ENCODE measurements at places on chromosomes 13 and 19.

GRCh38 chr19:46731007-46731501 lies 14.1 kb upstream of the PRKD2 start:
- no peak for DNase-seq

DNA sequence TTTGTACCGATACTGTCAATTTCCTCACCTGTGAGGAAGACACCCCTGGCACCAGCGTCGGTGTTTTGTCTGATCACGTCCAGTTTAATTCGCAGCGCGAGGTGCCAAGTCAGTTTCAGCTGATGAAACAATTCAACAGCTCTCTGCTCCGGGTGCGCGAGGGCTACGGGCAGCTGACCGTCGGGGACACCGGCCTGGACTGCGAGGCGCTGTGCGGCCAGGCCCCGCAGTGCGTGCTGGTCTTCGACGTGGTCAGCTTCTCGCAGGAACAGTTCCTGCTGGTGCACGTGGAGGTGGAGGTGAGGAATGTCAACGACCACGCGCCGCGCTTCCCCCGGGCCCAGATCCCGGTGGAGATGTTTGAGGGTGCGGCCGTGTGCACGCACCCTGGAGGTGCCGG lies 171.5 kb downstream of the OLFM4 start:
- no peak for DNase-seq

GRCh38 chr13:112638919-112639318 lies 50.9 kb upstream of the ATP11A start:
- DNase-seq, result no peak

GRCh38 chr19:47005873-47006272 lies 13.8 kb upstream of the NPAS1 start:
- DNase-seq, result no peak

DNA sequence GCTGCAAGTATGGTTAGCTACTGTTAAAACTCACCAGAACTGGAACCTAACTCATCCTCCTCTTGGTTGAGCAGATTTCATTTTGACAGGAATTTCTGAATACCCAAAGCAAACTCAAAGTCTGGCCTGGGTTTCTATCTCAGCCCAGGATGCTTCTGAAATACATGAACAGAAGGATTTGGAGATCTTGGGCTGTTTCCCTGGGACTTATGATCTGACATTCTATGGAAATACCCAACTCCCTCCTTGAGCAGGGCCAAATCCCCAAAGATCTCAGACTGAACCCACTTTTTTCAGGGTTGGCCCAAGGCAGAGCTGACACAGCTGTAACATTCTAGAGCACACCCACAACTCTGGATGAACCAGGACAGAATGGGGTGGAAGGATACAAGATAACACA lies 1.1 kb upstream of the ITM2B start:
- no peak for DNase-seq
